Vagina (tissue), 2 donors: ENCODE measurements at places on chromosomes 7 and 10.

- no peak for DNase-seq
Measured at GRCh38 chr7:122975341-122975740, 20.2 kb downstream of the TAS2R16 start.

DNA sequence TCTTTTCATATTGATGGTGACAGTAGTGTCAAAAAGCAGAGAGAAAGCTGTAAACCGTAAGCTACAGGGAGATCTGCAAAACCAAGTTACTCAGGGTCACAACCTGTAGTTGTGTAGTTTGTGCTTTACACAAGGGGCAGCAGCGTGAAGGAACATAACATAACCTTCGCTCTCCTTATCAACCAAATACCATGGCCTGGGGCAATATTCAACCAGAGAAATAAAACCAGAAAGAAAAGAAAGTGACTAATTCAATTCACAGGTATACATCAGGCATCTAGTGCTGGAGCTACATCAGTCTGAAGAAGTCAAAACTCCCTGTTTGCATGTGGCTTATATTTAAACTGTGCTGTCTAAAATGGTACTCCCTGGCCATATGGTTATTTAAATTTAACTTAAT, 224.3 kb downstream of the TWIST1 start:
- DNase-seq = no peak

- no peak for DNase-seq
Measured at GRCh38 chr7:84191261-84191660, 3.3 kb downstream of the SEMA3A start.

DNA sequence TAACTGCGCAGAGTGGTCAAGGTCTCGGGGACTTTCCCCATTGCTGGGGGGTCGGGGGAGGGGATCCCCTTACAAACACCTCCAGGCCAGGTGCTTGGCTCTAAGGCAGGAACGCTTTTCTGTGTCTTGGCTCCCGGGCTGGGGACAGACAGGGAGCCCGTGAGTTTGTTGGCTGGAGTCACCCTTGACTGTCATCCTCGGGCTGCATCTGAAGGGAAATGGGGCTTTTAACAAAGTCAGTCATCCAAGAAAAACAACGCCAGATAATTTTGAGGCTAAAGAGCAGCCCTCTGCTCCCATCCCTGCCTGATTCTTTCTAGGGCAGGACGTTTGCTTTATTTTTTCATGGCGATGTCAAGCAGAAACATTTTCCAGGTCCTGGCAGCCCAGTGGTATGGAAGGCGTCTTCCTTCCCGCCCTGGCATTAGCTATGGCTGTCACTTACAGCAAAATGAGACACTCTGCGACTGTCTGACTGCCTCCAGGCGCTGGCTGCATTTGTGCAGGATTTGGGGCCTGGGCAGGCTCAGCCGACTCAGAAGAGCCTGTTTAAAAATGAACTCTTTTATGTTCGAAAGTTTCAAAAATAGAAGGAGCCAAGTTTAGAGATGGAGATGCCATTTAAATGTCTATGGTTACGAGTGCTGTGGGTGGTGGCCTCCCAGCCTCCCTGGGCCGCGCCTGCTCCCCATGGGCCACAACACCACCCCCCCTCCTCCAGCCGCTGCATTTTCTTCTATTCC, 54.7 kb upstream of the TNS3 start:
- no peak for DNase-seq

DNA sequence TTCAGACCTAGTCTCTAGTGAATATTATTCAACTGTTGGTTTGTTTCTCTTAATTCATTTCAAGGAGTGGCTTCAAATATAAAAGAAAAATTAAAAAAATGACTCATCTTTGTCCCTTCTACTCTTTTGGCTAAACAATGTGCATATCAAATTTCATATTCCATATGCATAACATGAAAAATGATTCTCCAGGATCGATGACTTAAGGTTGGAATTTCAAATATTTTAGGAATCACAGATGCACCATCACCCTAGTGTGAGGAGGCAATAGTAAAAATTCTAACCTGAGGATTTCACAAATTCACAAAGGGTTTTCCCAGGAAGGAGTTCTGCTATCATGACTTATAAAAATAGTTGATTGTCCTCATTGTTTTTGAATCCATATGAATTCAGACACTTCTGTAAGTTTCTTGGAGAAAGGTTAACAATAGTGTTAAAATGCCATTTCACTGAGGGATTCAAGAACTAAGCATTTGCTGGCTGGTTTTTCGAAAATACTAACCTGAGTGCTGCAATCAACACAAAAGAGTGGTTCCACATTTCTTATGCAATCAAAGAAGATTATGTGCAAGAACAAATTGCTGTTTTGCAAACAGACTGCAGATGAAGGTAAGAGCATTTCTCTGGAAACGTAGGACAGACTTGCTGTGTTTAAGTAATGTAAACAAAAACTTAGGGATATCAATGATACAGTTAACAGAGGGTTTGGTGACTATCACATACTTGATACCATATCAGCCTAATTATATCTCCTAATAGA, 547.5 kb upstream of the LRRTM3 start:
- DNase-seq = no peak

- no peak for DNase-seq
Measured at GRCh38 chr7:152025937-152026890, 740 bp downstream of the GALNT11 start.
